Astrocyte (in vitro differentiated cells and primary cell): ENCODE measurements at places on chromosomes 7 and 10. TPM values are rescaled to one million over a fixed set of nuclear protein-coding genes. Genes with fewer than 3 reads are reported as not detected.

TYW1B gene
- total RNA-seq, result 1.8 and 2.0 TPM in 2 replicates

WEE2 gene
- not detected in 2 replicates for total RNA-seq

CYP17A1 gene
- total RNA-seq, result not detected in 2 replicates

DUSP5 gene
- 35.0 and 36.4 TPM in 2 replicates for total RNA-seq

STAG3 gene
- total RNA-seq, result 0.34 and 0.36 TPM in 2 replicates

OR2F2 gene
- total RNA-seq, result not detected in 2 replicates

CUEDC2 gene
- total RNA-seq, result 46.9 and 49.1 TPM in 2 replicates

VSTM4 gene
- 1.1 and 1.8 TPM in 2 replicates for total RNA-seq

PAXIP1 gene
- total RNA-seq, result 10.1 and 12.7 TPM in 2 replicates

PARD3 gene
- total RNA-seq, result 35.4 and 35.9 TPM in 2 replicates

SPDYE2B gene
- total RNA-seq, result not detected in 2 replicates

ZNF467 gene
- total RNA-seq, result 16.5 and 16.6 TPM in 2 replicates

SORBS1 gene
- 5.1 and 6.0 TPM in 2 replicates for total RNA-seq

C10orf120 gene
- total RNA-seq, result not detected in 2 replicates

ZNRF2 gene
- total RNA-seq, result 9.2 and 9.9 TPM in 2 replicates

TAS2R4 gene
- 1.1 and 1.2 TPM in 2 replicates for total RNA-seq

CPN1 gene
- total RNA-seq, result not detected in 2 replicates

GLUD1 gene
- total RNA-seq, result 93.1 and 96.6 TPM in 2 replicates
